ENCODE measurements at places on chromosomes 7 and 10.

- DNase-seq = no peak
Observed at GRCh38 chr7:36742911-36743775, 18.8 kb upstream of the AOAH start.

- DNase-seq = no peak
Observed at GRCh38 chr7:73533742-73534141, 11.6 kb upstream of the BAZ1B start.

DNA sequence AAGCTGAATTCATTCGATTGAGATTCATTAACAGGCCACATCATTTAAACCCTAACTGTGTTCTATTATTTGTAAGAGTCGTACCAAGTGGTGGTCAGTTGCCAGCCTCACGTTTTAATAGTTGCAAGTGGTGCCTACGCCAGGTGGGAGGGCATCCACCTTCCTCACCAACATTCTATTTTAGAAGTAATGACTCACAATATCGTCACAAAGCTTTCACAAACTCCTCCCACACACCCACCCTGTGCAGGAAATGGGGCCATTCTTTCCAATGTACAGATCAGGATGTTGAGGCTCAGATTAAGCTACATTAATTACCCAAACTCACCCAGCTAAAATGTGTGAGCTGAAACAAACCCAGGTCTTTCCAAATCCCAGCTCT, 77.3 kb upstream of the SAMD8 start:
- DNase-seq = no peak

DNA sequence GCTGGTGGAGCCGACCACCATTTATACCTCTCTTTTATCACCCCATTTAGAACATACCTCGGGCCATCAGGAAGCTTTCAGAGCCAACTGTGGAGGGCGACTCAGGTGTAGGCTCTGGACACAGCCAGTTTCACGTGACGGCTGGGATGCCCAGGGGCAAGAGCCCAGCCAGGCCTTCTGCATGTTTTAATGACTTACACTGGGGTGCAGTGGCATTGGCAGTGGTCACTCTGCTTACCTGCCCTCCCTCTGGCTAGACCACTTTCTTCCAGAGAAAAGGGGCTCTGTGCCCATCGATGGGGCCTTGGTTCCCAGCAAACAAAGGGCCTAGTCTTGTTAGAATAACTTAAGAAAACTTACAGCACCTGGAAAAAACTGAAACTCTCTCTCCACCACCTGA, 50.0 kb downstream of the PNLIPRP2 start:
- no peak for DNase-seq

DNA sequence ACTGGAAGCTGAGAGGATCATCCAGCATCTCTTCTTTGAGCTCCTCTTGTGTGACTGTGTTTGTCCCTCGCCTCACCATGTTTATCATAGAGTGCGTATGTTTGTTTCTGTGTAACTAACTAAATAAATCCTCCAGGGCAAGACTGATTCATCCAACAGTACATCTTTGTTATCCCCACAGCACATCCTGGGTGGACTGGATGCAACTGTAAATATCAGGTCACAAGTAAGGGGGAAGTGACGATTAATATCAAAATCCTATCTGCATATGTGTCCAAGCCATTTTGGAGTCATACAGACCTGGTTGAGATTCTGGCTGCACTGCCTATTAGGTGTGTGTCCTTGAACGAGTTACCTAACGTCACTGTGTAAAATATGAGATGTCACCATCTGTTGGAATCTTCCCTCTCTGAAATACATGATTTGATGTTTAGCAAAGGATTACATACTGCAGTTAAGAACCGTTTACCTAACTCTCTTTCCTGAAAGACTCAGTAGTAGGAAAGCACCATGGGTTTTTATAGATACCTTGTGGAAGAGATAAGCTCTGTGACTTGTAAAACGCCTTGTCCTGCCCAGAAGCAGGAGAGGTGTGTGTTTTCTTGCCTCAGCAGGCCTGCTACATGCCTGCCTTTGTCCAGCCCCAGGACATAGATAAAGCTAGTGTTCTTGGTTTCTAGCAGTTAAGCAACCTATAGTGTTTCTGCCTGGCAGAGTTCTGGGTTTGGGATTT, 25.8 kb downstream of the WBP1L start:
- DNase-seq = no peak

DNA sequence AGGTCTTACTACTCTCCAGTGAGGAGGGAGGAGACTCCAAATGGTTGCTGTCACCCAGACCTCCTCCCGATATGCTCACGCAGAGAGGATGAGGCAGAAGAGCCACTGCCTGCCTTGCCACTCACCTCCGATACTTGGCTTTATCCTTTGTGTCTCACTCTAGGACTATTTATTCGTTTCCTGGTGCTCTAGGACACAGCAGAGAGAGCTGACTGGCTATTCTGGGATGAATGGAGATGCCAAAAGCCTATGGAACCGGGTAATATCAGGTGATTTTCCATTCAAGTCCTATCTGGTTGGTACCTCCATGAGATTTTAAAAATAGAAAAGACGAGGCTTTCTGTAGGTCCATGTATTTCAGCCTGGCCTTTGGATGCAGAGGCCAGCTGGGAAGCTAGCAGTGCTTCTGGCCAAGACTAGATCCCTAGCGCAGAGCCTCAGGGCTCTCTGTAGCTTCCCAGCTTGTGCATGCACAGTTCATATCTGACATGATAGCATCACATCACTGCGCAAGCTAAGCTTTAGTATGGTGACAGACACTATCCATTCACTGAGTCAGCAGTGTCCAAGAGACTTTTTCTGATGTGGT, 239.0 kb upstream of the ANKRD30A start:
- no peak for DNase-seq

Measured in activated CD4-positive, CD25-positive, alpha-beta regulatory T cell (primary cell).